Activated CD4-positive, alpha-beta T cell treated with anti-CD3 and anti-CD28 coated beads for 4 hours (primary cell): ENCODE measurements at places on chromosomes 11 and 22.
A peak's percentile ranks its signal among the peaks of the same experiment; 100 is the strongest.

DNA sequence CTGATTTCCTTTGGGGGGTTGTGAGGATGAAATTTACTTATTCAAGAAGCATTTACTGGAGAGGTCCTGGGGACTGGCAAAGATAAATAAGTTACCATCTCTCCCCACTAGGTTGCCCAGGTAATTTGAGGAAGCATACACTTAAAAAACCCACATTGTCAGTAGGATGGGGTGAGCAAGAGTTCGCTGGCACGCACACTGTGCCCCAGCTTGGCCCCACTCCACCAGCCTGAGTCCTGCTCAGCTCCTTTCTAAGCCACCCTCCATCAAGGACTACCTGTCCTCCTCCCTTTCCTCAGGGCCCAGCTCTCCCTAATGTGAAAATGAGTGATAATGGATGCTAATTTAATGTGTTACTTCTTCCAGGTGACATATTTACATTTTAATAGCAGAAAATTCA lies 216.5 kb upstream of the PLET1 start:
- no peak for DNase-seq

- no peak for DNase-seq
Measured at GRCh38 chr11:559712-560304, 730 bp downstream of the LMNTD2 start.

- DNase-seq = no peak
Measured at GRCh38 chr11:104962852-104963251, 5.5 kb downstream of the CASP4 start.

DNA sequence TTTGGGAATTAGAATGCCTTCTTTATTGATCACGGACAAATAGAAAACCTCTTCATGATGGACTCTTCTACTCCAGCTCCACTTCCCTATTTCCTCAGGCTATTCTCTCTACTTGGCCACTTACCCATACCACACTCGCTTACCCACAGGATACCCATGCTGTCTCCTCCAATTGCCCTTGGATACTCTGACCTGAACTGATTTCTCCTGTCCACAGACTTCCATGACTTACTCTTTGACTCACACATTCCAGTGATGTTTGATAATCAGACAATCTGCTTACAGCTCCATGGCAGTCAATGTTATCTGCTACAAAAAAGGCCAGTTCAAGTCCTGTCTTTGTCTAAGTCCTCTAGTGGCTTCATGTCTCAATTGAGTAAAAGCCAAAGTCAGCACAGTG lies 292.0 kb upstream of the CTSC start:
- no peak for DNase-seq

GRCh38 chr11:131682373-131683015 lies 312.1 kb downstream of the NTM start:
- no peak for DNase-seq

DNA sequence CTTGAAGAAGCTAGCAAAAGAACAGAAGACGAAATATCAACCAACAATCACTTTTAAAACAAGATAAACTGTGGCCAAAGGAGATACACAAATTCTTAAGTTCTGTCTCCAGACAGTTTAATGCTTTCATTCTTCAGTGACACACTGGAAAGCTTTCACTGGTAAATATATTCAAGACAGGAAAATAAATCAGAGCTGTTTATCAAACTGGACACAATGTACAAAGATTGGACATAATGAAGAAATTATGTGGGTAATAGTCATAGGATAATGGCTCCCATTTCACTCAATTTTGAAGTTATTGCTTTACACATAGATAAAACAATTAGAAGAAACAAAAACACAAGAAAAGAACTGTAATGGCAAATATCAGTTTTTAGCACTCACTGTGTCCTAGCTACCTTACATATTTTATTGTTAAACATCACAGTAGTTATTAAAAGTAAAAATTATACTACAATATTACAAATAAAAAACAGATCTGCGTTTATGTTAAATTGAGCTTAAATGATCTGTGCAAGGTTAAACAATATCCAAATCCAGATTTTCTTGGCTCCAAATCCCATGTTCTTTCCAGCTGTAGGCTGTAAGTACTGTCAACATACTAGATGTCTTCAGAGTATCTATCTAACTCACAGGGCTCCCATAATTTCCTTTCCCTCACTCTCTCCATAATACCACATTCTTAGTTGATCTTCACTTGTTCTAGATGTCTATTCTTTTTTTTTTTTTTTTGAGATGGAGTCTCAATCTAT lies 38.6 kb upstream of the NOX4 start:
- DNase-seq = no peak

DNA sequence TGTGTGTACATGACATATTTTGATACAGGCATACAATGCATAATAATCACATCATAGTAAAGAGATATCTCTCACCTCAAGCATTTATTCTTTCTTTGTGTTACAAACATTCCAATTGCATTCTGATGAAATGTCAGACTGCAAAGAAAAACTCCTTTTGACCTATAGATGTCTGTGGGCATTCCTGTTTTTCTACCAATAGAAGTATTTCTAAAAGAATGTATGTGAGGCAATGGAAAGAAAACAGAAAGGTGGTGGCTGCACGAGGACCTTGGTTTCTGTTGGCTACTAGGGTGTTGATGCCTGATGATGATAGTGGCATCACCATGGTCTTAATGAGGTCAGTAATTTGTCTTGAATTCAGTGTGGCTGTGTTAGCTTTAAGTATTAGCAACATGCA lies 137.0 kb upstream of the ANO3 start:
- DNase-seq = no peak

DNA sequence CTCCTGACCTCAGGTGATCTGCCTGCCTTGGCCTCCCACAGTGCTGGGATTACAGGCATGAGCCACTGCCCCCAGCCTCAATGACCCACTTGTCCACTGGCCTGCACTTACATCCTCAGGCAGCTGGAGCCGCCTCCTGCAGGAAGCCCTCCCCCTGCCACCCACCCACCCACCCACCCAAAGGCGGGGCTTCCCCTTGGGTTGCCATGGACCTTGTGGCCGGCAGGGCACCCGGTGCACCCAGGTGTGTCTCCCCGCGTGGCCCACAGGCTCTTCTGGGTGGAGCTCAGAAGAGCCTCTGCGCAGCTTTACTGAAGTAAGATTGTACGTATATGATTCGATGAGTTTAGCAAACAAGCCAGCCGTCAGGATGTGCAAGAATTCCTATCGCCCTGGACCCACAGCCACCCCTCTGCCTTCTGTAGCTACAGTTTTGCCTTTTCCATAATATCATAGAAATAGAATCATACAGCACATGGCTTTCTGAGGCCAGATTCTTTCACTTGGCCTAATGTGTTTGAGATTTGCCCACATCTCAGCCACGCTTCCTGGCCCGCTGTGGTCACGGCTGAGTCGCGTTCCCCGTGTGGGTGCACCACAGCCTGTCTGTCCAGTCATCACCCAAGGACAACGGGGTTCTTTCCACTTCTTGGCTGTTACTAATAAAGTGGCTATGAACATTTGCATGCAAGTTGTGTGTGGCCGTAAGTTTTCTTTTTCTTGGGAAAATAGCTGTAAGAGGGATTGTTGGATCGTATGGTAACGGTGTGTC lies 5.3 kb upstream of the BRSK2 start:
- no peak for DNase-seq

DNA sequence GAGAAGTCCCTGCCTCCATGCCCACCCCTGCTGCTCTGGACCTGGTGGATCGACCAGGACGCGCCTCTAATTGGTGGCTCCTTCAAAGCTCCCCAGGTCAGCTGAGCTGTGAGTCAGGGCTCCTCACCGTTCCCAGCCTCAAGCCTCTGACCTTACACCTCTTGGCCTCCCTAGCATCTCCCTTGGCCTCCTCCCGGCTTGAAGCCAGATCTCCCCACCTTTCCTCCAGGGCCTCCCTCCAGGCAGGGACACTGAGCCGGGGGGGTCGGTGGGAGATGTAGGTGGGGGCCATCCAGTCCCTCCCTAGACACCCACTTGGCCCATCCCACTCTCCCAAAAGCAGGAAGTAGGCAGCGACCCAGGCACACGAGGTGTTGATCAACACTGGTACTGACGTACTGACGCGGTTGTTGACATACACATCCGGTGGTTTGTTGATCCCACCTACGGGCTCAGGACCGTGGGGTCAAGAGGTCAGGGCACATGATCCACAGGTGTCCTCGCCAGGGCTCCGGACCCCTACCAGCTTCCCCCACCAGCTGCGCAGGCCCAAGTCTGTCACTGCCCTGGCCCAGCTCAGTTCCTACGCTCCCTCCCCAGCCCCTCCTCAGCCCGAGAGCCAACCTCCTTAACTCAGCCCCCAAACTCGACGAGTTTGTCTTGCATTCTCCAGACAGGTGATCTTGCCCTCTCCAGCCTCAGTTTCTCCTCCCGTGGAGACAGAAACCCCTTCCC lies 802 bp downstream of the ATG2A start:
- no peak for DNase-seq

DNA sequence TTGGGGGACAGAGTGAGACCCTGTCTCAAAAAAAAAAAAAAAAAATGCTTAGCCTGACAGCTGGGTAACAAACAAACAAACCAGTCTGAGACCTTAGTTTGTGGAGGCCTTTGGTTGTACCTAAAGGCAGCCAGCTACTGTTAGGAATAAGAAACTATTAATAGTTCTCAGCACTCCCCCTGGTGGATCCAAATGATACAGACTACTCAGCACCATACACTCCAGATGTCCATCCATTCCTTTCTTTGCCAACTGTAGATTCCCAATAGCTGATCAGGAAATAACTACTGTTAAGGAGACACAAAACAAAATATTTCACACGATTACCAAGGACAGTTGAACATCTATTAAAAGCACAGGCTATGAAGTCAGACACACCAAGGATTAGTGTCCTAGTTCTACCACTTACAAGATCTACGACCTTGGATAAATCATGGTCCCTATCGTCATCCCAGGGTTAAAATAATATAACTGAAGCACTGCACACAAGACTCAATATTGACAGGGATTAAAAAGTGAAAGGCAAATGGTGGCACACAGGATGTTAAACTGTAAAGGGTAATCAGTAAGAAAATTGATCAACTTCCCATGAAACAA lies 17.2 kb downstream of the CLDN25 start:
- peak; percentile 8 for DNase-seq

GRCh38 chr22:44407987-44408828 lies 89.8 kb downstream of the RTL6 start:
- DNase-seq = no peak

DNA sequence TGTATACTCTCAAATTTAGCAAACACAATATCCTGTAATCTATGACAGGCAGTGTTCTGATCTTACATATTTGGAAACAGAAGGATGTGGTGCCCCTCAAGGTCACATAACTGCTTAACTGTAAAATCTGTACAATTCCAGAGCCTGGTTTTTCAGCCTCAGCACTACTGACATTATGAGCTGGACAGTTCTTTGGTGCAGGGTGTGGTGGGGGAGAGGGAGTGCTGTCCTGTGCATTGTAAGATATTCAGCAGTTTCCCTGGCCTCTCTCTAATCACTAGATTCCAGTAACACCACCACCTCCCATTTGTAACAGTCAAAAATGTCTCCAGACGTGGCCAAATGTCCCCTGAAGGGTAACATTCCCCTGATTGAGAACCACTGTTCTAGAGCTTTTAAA lies 1.8 kb upstream of the OR5B21 start:
- DNase-seq = no peak
